ENCODE measurements at places on chromosomes 16 and 17.

DNA sequence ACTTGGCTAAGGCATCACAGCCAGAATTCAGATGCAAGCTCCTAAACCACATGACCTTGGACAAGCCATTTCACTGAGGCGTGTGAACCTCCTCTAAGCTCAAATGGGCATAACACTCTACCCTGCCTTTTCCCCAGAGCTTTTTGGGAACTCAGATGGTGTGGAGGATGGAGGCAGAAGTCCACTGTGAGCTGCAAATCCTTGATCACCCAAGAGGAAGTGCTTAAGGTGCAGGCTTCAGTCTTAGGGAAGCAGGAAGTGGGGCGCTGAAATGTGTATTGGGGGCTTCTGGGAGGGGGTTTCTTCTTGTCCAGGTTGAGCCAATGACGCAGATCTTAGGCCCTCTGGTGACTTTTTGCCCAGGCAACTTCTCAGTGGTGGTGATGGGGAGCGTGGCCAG, 12.9 kb downstream of the CIITA start:
- no peak overlapping the region for H3K27ac ChIP-seq
- H3K4me1 ChIP-seq: peaks cover 13% of the 10 kb centered on the region
- peaks cover 2% of the 10 kb centered on the region for H3K27me3 ChIP-seq
- DNase-seq: no peak
- no peak overlapping the region for H3K4me3 ChIP-seq
- peaks cover 9% of the 10 kb centered on the region for H3K36me3 ChIP-seq

- H3K27ac ChIP-seq: no peak overlapping the region
- H3K36me3 ChIP-seq: no peaks in the 10 kb centered on the region
- DNase-seq: no peak
- H3K27me3 ChIP-seq: peaks cover 25% of the 10 kb centered on the region
These were observed 11.7 kb upstream of the COTL1 start for GRCh38 chr16:84629580-84629979.

GRCh38 chr16:64969221-64969620, 152.6 kb downstream of the CDH11 start:
- H3K36me3 ChIP-seq: no peaks in the 10 kb centered on the region
- no peaks in the 10 kb centered on the region for H3K27me3 ChIP-seq
- H3K27ac ChIP-seq: no peak overlapping the region
- no peak for DNase-seq
- no peak overlapping the region for H3K4me3 ChIP-seq

- peak overlapping the region; percentile 89 for H3K27ac ChIP-seq
- peak; percentile 31 for DNase-seq
- H3K4me3 ChIP-seq: peak overlapping the region; percentile 90
These were observed 722 bp upstream of the SLC38A10 start for GRCh38 chr17:81295676-81296381.

GRCh38 chr17:56679115-56679776, 85.7 kb downstream of the NOG start:
- H3K4me3 ChIP-seq: no peak overlapping the region
- no peak overlapping the region for H3K27ac ChIP-seq
- no peaks in the 10 kb centered on the region for H3K36me3 ChIP-seq
- H3K27me3 ChIP-seq: peaks cover 33% of the 10 kb centered on the region
- peaks cover 24% of the 10 kb centered on the region for H3K4me1 ChIP-seq

DNA sequence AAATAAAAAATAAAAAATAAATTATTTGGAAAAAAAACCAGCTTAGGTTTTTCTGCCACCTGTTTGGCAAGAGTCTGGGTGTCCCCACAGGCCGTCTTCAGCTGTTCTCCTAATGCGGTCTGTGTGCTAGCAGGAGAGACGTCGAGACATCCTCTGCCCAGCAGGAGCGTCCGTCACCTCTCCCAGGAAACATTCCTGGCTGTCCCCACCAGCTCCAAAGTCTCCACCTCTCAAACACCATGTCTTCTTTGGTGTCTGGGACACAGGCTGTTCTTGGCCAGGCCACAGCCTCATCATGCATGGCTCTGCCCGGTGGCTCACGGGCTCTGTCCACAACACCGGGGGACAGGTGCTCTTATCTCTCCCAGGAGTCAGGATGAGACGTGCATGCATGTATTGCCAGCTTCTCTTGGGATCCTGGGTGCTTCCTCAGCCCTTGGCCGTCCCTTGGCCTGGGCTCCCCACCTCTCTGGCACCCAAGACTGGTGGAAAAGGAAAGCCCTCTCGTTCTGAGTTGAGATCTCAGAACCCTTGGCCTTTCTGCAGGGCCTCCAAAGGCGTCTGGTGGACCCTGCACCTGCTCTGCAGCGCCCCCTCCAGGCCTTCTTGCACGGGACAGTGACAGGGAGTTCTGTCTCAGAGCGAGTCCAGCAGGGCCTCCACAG, 84.9 kb upstream of the CBX4 start:
- no peaks in the 10 kb centered on the region for H3K36me3 ChIP-seq
- H3K4me1 ChIP-seq: peaks cover 5% of the 10 kb centered on the region
- H3K4me3 ChIP-seq: no peak overlapping the region
- DNase-seq: peak; percentile 14
- H3K27ac ChIP-seq: no peak overlapping the region

DNA sequence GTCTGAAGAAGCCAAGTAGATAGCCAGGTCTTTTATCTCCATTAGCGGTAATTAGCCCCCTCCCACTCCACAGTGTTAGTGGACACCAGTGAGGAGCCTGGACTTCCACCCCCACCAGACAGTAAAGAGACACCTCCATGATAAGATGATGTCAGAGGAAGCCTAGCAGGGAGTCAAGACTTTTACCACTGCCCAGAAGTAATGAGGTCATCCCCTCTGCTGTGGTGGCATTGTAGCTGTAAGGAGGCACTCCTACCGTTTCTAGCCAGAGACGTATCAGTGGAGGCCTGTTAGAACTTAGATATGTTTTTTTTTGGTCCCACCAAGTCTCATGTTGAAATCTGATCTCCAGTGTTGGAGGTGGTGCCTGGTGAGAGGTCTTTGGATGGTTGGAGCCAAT, 38.1 kb downstream of the PIK3R5 start:
- peaks cover 57% of the 10 kb centered on the region for H3K36me3 ChIP-seq
- no peaks in the 10 kb centered on the region for H3K27me3 ChIP-seq
- peaks cover 12% of the 10 kb centered on the region for H3K4me1 ChIP-seq
- no peak for DNase-seq
- H3K4me3 ChIP-seq: no peak overlapping the region

DNA sequence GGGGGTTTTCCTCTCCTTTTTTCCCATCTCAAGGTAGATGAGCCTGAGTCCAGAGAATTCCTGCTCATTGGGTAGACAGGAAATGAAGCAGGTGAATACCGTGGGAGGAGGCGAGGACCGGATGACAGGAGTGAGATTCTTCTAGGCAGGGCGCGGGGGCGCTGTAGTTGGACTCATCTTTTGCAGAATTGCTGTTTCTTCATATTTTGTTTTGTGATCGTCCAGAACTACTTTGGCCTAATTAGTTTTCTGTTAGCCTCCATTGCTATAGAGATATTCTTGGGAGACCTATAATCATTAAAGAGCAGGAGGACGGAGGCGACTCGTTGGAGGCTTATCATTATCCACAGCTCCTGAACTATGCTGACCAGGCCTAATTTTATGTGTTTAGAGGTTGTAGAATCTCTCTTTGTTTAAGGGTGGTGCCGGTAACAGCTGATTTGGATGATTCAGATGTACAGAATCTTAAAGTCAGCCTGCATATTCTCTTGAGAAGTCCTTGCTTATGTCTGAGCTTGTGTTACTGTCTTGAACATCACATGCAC, 650 bp downstream of the ATP6V0A1 start:
- H3K36me3 ChIP-seq: no peaks in the 10 kb centered on the region
- H3K27me3 ChIP-seq: peaks cover 30% of the 10 kb centered on the region
- peaks cover 40% of the 10 kb centered on the region for H3K4me1 ChIP-seq
- peak; percentile 20 for DNase-seq

- no peaks in the 10 kb centered on the region for H3K4me1 ChIP-seq
- H3K27ac ChIP-seq: no peak overlapping the region
- H3K36me3 ChIP-seq: no peaks in the 10 kb centered on the region
- DNase-seq: no peak
These were observed 355 bp downstream of the TLE7 start for GRCh38 chr16:71441348-71442050.

- H3K27ac ChIP-seq: no peak overlapping the region
- H3K36me3 ChIP-seq: no peaks in the 10 kb centered on the region
- H3K27me3 ChIP-seq: peaks cover 9% of the 10 kb centered on the region
These were observed 11.2 kb upstream of the SBK1 start for GRCh38 chr16:28280881-28281836.

DNA sequence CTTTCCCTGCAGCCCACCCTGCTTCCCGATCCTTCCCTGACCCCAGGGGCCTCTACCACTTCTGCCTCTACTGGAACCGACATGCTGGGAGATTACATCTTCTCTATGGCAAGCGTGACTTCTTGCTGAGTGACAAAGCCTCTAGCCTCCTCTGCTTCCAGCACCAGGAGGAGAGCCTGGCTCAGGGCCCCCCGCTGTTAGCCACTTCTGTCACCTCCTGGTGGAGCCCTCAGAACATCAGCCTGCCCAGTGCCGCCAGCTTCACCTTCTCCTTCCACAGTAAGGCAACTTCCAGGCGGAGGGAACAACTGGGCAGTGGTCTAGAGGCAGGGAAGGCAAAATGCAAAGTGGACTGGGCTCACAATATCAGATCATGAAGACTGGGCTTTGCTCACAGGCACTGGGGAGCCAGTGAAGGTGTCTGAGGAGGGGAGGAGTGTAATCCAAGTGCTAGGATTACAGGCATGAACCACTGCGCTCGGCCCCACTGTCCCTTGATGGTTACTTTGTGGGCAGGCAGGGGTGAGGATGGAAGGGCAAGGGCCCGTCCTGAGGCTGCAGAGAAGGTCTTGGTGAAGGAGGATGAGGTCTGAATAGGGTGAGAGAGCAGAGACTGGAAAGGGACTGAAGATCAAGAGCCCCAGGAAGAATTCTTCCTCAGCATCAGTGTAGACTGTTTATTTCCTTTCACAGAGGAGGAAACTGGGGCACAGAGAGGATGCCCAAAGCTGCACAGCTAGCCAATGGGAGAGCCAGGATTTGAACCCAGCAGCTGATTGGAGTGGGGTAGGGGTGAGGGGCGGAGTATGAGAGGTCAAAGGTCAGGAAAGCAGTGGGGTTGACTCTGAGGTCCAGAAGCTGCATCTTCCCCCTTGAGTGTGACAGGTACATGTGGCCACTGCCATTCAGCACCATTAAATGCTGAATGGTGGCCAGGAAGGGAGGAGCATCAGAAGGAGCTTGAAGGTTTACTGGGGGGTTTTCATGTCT, 16.5 kb upstream of the ADGRG3 start:
- no peaks in the 10 kb centered on the region for H3K27me3 ChIP-seq
- no peaks in the 10 kb centered on the region for H3K36me3 ChIP-seq
- DNase-seq: no peak
- peaks cover 29% of the 10 kb centered on the region for H3K4me1 ChIP-seq
- H3K4me3 ChIP-seq: no peak overlapping the region
- peak overlapping the region; percentile 36 for H3K27ac ChIP-seq

- H3K4me3 ChIP-seq: no peak overlapping the region
- H3K4me1 ChIP-seq: no peaks in the 10 kb centered on the region
- H3K36me3 ChIP-seq: peaks cover 49% of the 10 kb centered on the region
- no peak for DNase-seq
- H3K27ac ChIP-seq: no peak overlapping the region
These were observed 7.2 kb upstream of the EXOSC6 start for GRCh38 chr16:70258946-70259345.

- H3K27me3 ChIP-seq: no peaks in the 10 kb centered on the region
- no peak for DNase-seq
- no peak overlapping the region for H3K4me3 ChIP-seq
These were observed 43.2 kb downstream of the GOSR1 start for GRCh38 chr17:30520436-30520835.
